ENCODE measurements at places on chromosomes 7 and 10.

DNA sequence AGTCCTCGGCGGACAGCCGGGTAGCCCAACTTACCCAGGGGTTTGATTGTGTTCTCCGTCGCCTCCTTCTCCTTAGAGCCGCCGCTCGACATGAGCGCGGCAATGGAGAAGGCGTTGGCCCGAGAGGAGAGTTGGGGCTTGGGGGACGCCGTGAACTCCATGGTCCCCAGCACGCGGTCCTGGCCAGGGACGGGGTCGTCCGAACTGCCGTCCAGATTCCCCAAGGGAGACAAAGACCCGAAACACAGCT is 515 bp downstream of the TBX20 start:
- no peak for DNase-seq

- DNase-seq, result no peak
Measured at GRCh38 chr10:71984126-71984808, 20.1 kb downstream of the CHST3 start.

DNA sequence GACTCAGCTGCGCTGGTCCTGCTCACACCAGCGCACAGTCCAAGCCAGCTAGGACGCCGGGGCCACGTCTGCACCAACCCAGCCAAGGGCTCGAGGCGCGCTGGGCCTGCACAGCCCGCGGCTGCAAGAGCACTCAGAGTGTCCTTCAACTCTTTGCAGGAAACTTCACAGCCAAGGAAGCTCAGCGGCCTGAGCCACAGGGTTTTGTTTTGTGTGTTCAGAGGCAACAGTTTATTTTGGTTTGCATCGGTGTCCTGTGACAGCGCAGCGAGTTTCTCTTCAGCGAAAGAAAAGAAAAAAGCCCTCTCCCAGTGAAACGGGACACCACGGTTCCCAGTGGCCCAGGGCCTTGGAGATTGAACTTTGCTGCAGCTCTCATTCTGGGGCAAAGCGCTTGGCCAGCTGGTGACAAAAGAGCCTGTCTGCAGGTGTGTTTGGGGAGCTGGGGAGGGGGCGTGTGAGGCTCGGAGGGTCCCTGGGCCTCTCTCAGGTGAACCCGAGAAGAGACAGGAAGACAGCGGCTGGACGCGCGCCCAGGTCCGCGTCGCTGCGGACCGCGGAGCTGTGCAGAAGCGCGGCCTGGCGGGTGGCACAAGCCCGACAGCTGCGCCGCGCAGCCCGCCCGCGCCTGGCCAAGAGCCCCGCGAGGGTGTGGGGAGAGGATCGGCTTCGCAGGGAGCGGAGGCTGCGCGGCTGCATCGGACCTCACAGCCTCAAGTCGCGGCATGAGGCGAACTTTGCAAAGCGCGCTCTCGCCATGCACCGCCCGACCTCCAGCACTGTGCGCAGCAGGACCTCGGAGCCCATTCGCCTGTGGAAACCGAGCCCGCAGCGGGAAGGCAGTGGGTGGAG is 922 bp downstream of the CXCL12 start:
- no peak for DNase-seq

- DNase-seq, result no peak
Measured at GRCh38 chr10:93300981-93301380, 181.2 kb downstream of the MYOF start.

DNA sequence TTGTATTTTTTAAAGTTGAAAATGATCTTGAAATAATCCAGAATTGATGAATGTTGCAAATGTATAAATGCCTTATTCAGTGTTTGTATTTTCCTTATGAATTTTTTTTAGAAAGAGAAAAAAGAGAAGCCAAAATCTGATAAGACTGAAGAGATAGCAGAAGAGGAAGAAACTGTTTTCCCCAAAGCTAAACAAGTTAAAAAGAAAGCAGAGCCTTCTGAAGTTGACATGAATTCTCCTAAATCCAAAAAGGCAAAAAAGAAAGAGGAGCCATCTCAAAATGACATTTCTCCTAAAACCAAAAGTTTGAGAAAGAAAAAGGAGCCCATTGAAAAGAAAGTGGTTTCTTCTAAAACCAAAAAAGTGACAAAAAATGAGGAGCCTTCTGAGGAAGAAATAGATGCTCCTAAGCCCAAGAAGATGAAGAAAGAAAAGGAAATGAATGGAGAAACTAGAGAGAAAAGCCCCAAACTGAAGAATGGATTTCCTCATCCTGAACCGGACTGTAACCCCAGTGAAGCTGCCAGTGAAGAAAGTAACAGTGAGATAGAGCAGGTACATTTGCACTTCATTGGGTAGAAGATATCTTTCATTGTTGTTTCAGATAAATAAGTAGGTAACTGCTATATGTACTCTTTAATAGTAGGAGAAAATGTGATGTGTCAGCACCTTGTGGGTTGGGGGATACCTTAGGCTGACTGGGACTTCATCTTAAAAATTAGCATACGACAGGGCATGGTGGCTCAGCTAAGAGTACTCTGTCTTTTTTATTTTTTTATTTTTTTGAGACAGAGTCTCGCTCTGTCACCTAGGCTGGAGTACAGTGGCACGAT is 3.9 kb downstream of the DDX21 start:
- no peak for DNase-seq

DNA sequence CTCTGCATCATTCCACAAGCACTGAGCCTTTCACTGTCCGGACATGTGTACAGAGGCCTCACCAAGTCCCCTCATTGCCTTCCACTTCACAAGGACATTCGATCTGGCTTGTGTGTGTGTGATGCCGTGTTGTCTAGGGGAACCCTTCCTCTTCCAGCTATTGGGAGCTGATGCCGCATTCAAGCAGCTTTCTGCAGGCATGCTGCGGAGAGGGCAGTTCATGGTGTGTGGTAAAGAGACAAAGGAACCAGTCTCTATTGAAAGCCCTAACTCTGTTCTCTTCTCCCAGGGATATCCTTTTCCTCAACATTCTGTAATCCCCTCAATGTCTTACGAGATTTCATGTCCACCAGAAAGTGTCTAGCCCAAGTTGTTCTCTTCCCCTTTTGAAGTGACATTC is 141.6 kb downstream of the ALOX5 start:
- DNase-seq, result no peak

GRCh38 chr7:55050281-55050680 is 31.5 kb downstream of the EGFR start:
- DNase-seq, result no peak

DNA sequence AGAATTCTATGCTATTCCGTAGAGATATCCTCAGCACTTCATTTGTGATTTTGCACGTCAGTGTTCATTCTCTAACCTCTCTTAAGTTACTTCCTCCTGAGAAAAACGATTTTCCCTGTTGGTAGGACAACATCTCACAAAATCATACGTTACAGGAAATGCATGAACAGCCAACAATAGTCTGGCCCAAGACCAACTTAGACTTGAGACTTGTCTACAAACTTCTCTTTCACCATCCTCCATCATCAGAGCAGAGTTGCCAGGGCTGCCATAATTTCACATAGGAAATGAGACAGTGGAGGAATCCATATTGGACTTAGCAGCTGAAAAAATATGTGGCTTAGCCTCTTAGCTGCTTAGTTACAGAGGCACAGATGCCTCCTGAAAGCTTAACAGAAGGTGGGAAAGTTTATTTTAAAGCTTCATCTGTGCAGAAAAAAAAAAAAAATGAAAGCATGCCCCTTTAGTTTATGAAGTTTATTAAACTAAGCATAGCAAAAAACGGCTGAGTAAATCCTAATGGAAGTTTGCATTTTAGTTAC is 222.5 kb upstream of the CACNA2D1 start:
- no peak for DNase-seq

GRCh38 chr7:65746398-65746669 is 126.5 kb upstream of the VKORC1L1 start:
- no peak for DNase-seq

- no peak for DNase-seq
Measured at GRCh38 chr7:12839508-12840153, 152.2 kb downstream of the ARL4A start.

DNA sequence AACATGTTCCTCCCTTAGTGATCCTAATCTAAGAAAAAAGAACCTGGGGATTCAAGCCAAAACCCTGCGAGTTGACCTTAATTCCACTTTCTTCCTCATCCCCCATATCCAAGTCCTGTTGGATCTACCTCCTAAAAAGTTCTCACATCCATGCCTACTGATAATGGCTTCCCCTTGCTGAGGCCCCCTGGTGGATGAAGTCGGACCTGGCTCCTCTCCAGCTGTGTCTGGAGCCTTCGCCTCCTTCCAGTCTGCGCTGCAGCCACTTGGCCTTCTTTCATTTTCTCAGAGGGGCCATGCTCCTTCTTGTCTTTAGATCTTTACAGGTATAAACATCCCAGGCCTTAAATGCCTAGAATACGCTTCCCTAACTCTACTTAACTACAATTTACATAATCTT is 8.1 kb downstream of the PDE1C start:
- DNase-seq, result no peak
